ENCODE measurements at places on chromosomes 16 and 17.
A peak's percentile ranks its signal among the peaks of the same experiment; 100 is the strongest.

- peak; percentile 90 for DNase-seq
Observed at GRCh38 chr17:50270435-50271362, 3.6 kb upstream of the TMEM92 start.

- DNase-seq: no peak
Observed at GRCh38 chr17:39981207-39981741, 667 bp downstream of the PSMD3 start.

- DNase-seq: peak; percentile 80
Observed at GRCh38 chr16:72832621-72833248, 215.2 kb downstream of the ZFHX3 start.

DNA sequence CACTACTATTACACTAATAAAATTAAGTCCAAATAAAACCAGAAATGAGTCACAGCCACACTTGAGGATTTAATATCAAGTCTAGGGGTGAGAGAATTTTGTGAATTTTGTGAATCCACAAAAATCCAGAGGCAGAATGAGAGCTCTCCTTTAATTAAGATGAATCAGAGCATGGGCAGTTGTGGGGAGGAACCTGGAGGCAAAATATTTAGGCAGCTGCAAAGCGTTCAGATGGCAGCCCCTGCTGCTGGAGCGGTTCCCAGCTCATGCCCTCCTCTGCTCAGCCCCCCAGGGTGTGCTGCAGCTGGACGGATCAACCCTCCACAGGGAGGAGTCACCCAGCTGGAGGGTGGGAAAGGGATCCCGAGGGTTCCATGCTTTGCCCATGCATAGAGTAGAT lies 43.4 kb upstream of the IRX6 start:
- DNase-seq: peak; percentile 64

- no peak for DNase-seq
Observed at GRCh38 chr16:31022544-31023251, 10.7 kb upstream of the STX4 start.

DNA sequence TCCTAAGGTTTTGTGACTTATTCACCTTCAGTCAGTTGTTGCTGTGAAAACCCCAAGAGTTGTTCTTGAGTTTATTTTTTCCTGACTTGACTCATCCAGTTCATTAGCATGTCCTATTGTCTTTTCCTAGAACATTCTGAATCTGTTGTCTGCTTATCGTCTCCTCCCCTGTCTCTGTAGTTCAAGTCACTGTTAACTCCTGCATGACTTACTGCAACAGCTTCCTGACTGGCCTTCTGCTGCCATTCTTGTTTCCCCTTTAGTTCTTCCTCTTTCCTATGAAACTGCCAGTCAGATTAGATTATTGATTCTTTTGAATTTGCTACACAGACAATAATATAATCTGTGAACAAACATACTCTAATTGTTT lies 161.5 kb downstream of the FTO start:
- peak; percentile 29 for DNase-seq

GRCh38 chr17:7249214-7249613 lies 2.3 kb downstream of the CTDNEP1 start:
- no peak for DNase-seq

GRCh38 chr16:57791893-57792461 lies 10.3 kb downstream of the KIFC3 start:
- no peak for DNase-seq

DNA sequence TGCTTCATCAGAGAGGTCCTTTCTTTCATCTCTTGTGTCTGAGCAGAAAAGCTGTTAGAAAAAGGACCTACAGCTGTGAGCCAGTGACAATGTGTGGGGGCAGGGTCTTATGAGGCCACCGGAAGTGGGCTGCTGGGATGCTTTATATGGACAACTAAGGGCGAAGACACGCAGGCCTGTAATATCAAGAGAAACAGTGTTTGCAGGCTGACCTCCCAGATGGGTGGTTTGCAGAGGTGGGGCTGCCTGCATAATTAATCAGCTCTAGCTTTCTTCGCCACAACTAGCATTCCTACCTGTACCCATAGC lies 30.4 kb upstream of the SALL1 start:
- DNase-seq: no peak

- no peak for DNase-seq
Observed at GRCh38 chr17:44438636-44439035, 49.2 kb upstream of the ITGA2B start.

DNA sequence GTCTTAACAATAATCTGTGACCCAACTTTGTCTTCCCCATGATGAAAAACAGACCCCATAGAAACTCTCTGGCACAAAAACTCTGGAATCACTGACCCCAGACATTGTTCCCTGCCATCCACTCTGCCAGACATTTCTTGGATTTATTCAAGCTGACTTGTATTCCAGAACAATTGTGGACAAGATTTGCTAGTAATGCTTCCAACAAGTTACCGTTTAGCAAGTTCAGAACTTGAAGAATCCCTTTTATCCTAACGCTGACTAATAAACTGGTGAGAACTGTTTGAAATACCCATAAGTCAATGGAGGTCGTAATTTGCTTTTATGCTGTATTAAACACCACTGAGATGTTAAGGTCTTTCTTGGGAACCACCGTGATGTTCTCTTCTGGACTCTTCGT lies 10.5 kb downstream of the HSBP1 start:
- no peak for DNase-seq

GRCh38 chr17:56478836-56479447 lies 114.6 kb upstream of the NOG start:
- DNase-seq: peak; percentile 13

- DNase-seq: no peak
Observed at GRCh38 chr17:61656721-61657217, 65.8 kb upstream of the NACA2 start.

- no peak for DNase-seq
Observed at GRCh38 chr16:30375864-30376263, 1.3 kb downstream of the MYL11 start.

GRCh38 chr16:28321700-28322411 lies 29.5 kb downstream of the SBK1 start:
- DNase-seq: peak; percentile 7

DNA sequence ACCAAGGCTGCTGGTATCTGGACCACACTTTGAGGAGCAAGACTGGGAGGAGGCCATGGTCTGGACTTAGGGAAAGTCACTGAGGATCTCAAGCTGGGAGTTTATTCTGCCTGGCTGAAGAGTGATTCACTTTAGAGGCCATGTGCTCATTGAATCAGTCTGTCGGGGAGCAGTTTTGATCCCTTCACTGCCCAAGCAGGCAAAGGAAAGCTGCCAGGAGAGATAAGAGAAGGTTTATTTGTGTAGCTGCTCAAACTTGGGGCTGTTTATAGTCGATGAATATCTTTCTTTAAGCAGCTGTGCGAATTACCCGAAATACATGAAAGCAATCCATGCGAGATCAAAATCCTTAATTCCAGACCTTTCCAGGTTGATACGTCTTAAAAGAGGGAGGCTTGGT lies 544.4 kb upstream of the EEF2KMT start:
- DNase-seq: no peak

- no peak for DNase-seq
Observed at GRCh38 chr17:81802048-81802758, 1.7 kb upstream of the GCGR start.

DNA sequence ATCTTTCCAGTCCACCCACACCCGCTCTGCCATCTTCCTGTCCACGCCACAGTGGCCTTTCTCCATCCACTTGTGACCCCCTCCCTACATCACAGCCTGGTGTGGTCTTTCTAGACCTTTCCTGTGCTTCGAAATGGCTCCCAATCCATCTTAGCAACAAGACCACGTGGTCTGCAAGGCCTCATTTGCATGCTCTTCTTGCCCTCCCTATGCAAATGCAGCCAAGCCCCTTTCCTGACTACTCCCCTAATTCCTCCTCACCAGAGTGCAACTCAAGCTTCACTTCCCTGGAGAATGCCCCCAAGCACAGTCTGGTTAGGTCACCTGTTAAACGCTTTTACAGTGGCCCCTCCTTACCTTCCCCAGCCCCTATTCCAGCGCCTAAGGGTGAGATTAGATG lies 6.1 kb downstream of the PPP1R9B start:
- no peak for DNase-seq

DNA sequence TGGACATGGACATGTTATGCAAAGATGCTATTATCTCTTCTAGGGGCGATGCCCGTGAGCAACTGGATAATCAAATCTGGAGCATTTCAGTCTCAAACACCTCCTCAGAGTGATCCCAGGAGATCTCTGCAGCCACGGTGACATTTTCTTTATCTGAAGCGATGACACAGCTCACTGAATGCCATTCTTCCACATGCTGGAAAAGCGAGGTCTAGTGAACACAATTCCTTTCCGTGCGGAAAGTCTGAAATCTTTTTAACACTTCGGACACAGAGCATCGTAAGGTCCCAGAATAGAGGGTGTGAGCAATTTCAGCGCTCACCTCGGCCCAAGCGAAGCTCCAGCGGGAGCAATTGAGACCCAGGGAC lies 531 bp upstream of the HASPIN start:
- DNase-seq: no peak

DNA sequence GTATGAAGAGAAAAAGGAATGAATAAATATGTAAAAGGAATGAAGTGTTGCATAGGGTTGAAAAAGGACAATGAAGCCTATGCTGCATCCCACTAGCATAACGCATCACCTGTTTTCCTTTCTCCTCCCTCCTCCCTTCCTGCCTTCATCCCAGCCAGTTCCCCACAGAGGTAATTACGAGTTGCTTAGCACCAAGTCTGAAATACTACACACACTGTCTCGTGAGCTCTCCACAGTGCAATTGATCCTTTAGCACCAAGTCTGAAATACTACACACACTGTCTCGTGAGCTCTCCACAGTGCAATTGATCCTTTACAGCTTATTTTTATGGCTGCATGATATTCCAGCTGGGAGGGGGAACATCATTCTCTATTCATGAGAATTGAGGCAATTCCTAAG lies 1.1 kb upstream of the DRC7 start:
- no peak for DNase-seq

- DNase-seq: peak; percentile 41
Observed at GRCh38 chr17:2123375-2124251, 68.7 kb downstream of the HIC1 start.

GRCh38 chr16:2466667-2467527 lies 4.2 kb upstream of the NTN3 start:
- DNase-seq: no peak

- no peak for DNase-seq
Observed at GRCh38 chr16:57529391-57530103, 6.8 kb downstream of the CCDC102A start.

GRCh38 chr17:77856551-77857305 lies 101.8 kb upstream of the TNRC6C start:
- no peak for DNase-seq

- peak; percentile 59 for DNase-seq
Observed at GRCh38 chr17:67477687-67478086, 100.6 kb downstream of the PITPNC1 start.

DNA sequence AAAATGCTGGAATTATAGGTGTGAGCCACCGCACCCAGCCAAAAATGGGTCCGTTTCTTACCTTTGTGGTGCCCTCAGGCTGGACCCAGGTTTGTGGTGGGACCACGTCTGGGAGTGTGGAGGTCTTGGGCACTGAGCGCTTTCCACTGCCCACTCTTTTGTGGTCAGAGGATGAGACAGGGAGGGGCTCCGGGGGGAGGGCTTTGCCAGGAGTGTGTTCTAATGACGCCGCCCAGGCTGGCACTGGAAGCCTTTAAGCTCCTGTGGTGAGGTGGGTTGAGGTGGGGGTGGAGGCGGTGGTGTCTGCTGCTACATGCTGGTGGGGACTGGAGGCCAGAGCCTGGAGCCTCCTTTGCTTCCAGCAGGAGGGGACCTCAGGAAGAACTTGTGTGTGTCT lies 12.8 kb upstream of the ADCY7 start:
- no peak for DNase-seq

DNA sequence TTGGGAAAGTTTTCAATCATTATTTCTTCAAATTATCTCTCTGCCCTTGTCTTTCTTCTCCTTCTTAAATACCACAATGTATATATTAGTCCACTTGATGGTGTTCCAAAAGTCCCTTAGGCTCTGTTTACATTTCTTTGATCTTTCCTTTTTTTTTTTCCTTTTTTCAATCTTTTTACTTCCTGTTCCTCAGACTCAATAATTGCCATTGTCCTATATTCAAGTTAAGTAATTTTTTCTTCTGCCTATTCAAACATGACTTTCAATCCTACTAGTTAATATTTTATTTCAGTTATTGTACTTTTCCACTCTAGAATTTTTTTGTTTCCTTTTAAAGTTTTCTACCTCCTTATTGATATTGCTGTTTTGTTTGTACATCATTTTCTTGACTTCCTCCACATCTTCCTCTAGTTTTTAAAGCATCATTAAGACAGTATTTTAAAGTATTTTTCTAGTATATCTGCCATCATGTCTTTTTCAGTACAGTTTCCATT lies 15.8 kb upstream of the UQCRC2 start:
- DNase-seq: no peak

DNA sequence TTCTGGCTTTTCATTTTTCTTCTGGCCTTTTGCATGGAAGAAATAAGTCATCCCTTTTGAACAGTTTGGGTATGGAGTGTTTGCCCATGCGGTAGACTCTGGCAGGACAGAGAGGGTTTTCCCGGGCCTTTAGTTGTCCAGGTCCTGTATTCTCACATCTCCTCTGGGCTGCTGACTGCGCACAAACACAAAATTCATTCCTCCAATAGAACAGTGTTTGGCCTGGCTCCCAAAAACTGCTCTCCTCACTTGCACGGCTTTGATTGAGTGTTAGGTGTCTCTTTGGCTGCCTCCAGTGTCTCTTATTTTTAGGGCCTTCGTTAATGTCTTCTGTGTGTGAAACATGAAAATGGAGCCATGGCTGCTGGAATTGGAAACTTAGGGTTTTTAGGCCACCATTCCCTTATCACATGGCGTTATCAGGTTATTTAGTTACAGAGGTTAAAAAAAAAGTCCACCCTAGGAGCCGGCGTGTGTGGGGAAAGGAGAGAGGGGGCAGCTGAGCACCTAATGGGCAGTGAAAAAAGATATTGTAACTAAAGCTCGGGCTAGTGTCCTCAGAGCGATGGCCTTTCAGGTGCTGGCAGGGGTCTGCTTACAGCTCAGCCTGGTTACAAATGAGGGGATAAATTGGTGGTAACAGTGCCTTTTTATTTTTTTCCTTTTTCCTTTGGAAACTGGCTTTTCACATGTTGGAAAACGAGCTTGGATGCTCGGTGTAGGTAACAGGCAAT lies 47.3 kb downstream of the PRKCA start:
- no peak for DNase-seq

DNA sequence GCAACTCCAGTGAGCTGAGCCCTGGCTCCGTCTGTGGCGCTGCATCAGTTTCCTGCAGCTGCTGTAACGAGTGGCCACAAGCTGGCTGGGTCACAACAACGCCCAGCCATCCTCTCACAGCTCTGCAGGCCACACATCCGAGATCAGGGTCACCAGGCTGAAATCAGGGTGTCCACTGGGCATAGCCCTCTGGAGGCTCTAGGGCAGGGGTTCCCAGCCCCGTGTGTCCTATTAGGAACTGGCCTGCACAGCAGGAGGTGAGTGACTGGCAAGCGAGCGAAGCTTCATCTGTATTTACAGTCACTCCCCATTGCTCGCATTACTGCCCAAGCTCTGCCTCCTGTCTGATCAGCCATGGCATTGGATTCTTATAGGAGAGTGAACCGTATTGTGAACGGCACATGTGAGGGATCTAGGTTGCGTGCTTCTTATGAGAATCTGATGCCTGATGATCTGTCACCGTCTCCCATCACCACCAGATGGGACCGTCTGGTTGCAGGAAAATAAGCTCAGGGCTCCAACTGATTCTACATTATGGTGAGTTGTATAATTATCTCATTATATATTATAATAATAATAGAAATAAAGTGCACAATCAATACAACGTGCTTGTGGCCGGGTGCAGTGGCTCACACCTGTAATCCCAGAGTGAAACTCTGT lies 176.5 kb downstream of the SEC14L1 start:
- no peak for DNase-seq

All from AG10803 (cell line).